Epithelial cell of esophagus (primary cell): ENCODE measurements at places on chromosomes 3 and 15.

GRCh38 chr3:106552351-106553043 is 683.7 kb upstream of the CBLB start:
- DNase-seq: no peak

DNA sequence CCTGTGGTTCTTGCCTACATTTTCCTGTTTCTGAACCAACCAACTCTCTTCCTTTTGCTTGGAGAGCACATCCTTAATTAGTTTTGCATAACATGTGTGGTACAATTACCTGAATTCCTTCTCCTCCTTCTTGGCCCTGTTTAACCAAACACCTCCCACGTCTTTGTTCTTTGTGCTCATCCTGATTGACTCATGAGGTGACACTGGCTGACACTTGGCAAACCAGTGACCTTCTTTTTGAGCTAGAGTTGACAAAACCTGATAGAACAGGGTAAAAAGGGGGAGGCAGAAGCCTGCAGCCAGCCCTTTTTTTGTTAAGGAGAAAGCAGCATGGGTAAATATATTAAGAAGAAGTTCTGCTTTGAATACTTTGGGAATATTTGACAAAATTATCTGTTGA is 99.2 kb upstream of the SAMMSON start:
- no peak for DNase-seq

DNA sequence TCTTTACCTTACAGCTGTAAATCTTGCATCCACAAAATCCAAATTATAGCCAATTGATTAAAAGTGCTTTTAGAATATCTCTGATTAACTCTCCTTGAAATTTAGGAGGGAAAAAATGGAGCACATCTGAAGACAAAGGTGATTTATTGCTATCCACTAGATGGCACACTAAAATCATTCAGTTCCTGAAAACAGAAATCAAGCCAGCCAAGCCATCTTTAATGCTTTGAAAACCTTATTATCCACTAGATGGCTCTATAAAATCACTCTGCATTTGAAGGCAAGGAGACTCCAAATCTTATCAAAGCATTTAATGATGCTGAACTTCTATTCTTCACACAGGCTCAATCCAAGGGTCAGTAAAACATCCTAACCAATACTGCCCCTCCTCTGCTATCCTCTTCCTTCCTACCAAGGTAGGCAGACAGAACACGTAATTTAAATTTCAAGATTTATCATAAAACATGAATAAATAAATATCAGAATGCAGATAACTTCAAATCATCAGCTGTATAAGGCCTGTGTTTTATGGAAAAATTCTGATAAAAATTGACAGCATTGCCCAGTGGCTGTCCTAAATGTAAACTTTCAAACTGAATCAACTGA is 48.4 kb downstream of the GOLIM4 start:
- peak; percentile 85 for DNase-seq

DNA sequence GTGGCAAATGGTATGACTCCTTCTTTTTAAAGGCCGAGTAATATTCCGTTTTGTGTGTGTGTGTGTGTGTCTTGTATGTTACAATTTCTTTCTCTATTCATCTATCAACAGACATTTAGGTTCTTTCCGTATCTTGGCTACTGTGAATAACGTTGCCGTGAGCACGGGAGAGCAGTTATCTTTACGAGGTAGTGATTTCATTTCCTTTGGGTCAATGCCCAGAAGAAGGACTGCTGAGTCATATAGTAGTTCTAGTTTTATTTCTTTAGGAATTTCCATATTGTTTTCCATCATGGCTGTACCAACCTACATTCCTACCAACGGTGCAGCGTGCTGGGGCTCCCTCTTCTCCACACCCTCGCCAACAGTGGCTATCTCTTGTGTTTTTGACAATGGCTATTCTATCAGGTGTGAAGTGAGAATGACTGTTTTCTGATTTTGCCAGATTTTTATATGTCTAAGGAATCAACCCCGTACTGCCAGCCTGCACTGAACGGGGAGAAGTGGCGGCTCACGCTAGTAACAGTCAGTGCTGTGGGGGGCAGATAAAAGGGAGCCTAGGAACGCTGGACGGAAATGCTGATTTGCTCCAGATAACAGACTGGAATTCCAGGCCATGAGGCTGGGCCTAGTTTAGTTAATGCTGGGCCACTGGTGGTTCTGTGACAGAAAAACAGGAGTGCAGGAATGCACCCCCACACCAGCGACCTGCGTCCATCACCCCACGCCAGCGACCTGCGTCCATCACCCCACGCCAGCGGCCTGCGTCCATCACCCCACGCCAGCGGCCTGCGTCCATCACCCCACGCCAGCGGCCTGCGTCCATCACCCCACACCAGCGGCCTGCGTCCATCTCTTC is 168.1 kb downstream of the XXYLT1 start:
- peak; percentile 89 for DNase-seq

GRCh38 chr3:163776743-163777142 is 1301.6 kb downstream of the SI start:
- DNase-seq: no peak

DNA sequence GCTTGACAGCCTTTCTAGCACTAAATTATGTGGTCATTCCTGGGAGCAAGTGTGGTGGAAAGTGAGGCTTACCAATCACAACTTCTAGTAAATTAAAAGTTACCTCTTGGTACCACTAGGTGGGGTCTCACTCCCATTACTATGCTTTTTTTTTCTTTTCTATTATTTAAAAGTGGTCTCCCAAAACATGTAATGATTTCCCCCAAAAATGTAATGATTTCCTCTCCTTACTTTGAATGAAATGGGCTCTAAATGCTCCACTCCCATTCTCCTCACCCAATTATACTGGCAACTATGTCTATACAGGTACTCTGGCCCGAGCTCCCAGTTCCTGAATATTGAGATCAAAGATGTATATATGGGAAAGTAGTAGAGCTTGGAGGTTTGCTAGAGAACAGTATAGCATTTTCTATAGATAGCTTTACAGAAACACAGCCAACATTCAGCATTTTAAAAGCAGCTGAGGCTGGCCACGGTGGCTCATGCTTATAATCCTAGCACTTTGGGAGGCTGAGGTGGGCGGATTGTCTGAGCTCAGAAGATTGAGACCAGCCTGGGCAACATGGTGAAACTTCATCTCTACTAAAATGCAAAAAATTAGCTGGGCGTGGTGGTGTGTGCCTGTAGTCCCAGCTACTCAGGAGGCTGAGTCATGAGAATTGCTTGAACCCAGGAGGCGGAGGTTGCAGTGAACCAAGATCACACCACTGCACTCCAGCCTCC is 70.9 kb downstream of the DCUN1D1 start:
- peak; percentile 25 for DNase-seq

DNA sequence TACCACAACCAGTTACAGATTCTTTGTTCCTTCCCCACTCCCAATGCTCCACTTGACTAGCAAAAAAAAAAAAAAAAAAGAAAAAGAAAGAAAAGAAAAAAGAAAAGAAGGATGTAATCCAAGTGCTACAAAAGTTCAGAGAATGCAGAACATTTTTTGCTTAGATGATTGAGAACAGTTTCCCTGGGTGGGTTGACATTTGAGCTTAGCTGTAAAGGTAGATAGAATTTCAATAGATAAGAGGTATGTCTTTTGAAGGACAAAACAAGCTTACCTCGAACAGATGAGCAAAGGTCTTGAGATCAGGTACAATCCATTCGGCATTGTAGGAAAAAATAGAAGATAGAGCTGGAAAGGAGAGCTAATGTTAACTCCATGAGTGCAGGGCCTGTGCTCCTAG is 344.6 kb upstream of the NECTIN3 start:
- no peak for DNase-seq

- DNase-seq: no peak
These were observed 768.1 kb downstream of the GBE1 start for GRCh38 chr3:80993241-80993945.

DNA sequence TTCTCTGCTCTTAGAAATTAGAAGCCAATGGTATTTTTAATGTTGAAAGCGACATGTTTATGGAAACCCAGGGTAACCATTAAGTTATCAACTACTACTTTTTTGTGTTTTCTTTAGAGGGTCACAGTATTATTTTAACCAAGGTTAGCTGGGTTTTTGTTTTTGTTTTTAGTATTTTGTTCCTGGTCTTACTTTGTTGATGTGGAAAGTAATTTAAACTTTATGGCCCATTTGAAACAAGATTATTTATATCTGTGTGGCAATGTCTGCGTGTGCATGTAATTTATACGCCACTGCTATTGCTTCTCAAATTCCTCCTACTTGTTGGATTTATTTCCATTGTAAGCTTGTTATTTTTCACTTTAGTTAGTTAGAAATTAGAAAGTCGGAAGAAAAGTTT is 722.1 kb upstream of the NR2F2 start:
- DNase-seq: no peak

DNA sequence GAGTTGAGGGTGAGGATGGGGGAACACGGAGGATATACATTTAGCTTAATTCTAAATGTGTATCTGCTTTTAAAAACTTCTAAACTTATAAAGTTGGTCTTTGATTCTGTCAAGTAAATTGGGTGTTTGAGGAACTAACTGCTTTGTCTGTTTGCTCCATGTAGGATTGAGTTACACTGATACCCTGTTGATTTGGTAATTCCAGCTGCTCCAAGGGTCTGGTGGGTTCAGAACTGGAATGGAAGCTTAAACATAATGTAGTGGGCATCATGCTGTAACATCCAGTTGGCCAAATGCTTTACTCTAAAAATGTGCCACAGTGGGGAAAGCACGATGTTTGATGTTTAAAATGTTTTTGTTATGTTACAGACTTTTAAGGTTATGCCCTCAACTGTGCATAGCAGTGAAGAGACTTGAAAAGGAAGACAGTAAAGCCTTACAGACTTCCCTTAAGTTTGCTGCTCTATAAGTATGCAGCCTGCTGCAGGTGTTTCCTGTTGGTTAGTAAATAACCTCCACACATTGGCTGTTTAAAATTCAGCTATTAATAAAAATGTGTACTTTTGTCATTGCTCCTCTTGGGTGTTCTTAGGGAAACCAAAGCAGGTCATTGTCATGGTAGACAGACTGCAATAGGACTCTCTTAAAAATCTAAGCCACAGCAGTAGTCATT is 5.9 kb upstream of the EDEM1 start:
- DNase-seq: no peak

DNA sequence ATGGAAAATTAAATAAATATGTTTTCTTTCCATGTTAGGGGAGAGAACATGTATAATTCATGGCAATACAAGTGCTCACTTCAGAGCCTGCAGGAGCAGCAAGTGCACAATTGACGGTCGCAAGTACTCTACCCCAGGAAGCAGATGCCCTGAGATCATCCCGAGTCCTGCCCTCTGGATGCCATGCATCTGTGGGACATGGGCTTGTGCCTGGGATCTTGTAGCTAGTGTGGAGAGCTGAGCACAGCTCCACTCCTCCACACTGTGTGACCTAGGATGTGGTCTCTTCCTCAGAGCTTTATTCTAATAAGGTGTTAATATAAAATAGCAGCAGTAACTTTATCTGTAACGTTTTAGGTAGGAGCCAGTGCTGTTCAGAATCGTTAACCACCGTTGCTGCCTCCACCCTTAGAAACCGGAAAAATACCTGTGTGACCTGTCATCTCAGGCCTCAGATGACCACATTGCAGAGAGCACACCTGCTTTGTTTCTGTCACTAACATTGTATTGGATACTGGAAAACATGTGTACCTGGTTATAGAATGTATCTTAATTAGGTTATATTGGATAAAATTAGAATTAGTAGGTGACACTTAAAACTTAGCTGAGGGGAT is 105.0 kb upstream of the GOLGA6L6 start:
- no peak for DNase-seq

DNA sequence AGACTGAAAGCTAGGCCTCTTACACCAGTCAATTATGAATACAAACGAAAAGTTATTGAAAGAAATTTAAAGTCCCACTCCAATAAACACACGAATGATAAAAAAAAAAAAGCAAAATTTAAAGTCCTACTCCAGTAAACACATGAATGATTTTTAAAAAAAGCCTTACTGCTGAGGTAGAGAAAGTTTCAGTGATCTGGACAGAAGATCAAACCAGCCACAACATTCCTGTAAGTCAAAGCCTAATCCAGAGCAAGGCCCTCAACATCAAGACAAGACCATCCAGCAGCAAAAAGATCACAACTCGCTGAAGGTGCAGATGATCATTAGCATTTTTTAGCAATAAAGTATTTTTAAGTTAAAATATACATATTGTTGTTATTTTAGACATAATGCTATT is 95.6 kb upstream of the LIPC start:
- DNase-seq: no peak

DNA sequence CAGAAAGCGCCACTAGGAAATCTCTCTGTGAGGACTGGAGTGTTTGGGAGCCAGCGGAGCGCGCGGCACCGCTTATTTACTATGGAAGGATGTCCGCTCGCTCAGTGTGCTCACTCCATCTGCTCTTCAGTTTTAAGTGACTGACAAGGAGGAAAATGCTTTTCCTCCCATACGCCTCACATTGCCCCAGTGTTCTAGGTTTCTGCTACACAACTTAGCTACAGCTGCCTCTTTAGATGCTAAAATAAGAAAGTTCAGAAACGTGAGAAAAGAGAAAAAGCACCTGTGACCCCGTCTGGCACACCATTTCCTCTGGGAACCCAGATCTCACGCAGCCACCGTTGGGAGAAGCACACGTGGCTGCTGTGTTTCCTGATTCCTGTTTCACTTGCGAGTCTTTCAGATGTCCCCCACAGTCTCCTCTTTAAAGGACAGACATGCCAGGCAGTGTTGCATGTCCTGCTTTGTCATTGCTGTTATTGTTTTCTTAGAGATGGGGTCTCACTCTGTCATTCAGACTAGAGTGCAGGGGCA is 11.7 kb upstream of the MUSTN1 start:
- DNase-seq: no peak

- peak; percentile 19 for DNase-seq
These were observed 312.3 kb downstream of the EPHA3 start for GRCh38 chr3:89419647-89420241.

DNA sequence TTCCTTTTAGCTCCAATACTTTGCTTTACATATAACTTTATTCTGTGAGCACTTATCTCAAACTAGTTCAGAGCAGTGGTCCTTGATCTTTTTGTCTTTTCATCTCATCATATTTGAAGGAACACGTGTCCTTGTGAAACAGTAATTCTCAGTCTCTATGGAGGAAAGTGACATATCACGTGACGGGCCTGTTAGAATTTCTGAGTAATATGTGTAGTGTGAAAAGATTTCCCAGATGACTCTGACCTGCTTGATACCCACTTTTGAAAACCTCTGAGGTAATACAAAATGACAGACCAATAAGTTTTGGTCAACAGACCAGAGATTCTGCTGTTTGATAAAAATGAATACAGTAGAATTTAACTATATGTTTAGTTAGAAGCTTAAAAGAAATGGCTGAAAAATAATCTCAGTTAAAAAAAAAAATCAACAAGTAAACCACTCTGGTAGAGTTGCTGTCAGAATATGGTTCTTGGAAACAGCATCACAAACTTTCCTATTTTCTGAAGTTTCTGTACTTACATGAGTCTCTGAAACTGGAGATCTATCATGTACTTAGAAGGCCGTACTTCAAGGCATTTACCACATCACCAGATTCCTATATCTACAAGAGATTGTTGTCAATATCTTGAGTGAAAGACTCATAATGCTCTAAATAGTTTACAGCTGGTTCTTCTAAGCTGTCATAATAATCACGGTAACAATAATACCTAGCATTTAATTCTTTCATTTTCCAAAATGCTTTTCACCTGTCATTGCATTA is 590.2 kb upstream of the TBL1XR1 start:
- no peak for DNase-seq
